WTC11 (cell line): ENCODE measurements at places on chromosomes 1 and 21.

- DNase-seq: peak; percentile 43
Measured at GRCh38 chr1:160494620-160495019, 28.4 kb downstream of the SLAMF6 start.

GRCh38 chr1:60068393-60069045, 5.1 kb downstream of the C1orf87 start:
- no peak for DNase-seq

DNA sequence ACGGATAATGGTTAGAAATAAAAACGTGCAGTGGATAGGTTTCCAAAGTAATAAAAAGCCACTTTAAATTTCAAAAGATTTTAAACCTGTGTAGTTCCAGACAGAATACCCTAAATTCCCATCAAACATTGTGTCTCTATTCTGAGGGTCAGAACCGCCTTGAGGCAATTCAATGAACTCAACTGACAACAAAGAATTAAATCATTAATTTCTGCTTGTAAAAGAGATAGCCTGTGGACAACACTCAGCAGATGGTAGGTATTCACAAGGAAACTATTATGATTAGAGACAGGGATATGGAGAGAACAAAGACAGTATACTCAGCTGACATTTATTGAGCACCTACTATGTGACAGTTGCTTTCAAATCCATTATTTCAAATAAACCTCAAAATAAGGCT, 35.1 kb upstream of the JUN start:
- no peak for DNase-seq

GRCh38 chr1:171055966-171056643, 34.6 kb upstream of the FMO3 start:
- DNase-seq: no peak

- no peak for DNase-seq
Measured at GRCh38 chr1:166470014-166470413, 303.2 kb upstream of the FAM78B start.
